DND-41 (cell line): ENCODE measurements at places on chromosomes 7 and 10.
A peak's percentile ranks its signal among the peaks of the same experiment; 100 is the strongest.

GRCh38 chr10:70568781-70569495 is 33.6 kb downstream of the PRF1 start:
- DNase-seq = no peak

DNA sequence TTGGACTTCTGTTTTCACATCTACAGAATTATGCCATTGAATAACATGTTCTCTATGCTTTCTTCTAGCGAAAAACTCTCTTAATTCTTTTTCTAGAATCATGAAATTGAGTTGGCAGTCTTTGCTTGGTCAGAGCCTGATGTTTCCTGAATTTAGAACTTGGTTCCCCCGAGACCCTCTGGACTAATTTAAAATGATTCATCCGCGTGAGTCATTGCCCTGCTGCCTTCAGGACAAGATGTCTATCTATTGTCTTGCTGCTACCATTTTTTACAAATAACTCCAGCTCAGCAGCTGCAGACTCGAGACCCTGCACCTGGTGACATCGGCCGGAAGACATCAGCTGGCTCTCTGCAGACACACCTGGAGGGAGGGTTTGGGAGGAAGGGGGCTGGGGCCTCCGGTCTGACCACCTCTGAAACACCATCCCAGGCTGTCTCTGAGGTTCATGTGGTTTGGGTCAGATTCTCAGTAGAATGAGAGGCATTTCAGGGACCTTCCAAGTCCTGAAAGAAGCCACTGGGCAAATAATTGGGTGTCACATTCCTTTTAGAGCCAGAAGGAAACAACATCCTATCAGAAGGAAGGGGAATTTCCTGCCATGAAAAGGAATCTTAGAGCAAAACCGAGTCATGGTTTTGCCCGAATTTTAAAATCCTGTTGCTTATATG is 20.9 kb upstream of the KLF6 start:
- peak; percentile 91 for DNase-seq

DNA sequence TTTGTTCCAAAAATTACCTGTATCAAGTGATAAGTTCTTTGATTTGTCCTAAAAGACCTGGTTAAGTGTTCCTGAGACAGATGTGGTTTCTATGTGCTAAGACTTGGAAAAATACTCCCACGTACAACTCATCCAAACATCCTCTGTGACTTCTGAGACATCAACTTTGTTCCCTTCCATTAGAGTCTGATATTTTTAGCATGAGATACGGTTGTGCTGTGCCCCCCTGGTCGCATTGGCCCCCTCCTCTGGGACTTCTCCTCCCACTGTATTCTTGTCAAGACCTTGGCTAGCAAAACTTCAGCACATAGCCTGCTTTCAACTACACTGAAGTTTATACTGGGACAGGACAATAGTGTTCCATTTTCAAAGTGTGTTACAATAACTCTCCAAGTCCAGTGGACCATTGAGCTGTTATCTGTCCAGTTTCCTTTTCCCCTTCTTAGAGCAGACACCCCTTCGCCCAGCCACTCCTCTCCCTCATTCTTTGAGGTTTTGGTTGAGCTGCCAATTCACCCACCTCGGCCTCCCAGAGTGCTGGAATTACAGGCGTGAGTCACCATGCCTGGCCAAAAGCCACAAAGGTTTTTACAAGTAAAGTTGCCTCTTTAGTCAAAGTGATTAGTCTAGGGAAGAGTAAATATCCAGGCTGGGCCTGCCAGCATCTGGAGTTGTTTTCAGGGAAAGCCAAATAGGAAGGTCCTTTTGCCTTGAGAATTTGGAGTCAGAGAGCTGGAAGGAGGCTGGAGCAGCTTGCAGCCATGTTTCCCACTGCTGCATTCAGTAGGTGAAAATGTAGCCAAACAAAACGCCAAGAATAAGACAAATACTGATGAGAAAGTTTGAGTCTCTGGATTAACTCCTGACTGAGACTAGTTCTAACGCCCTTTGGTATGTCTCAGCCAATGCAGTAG is 17.8 kb upstream of the PDLIM1 start:
- no peak for DNase-seq

DNA sequence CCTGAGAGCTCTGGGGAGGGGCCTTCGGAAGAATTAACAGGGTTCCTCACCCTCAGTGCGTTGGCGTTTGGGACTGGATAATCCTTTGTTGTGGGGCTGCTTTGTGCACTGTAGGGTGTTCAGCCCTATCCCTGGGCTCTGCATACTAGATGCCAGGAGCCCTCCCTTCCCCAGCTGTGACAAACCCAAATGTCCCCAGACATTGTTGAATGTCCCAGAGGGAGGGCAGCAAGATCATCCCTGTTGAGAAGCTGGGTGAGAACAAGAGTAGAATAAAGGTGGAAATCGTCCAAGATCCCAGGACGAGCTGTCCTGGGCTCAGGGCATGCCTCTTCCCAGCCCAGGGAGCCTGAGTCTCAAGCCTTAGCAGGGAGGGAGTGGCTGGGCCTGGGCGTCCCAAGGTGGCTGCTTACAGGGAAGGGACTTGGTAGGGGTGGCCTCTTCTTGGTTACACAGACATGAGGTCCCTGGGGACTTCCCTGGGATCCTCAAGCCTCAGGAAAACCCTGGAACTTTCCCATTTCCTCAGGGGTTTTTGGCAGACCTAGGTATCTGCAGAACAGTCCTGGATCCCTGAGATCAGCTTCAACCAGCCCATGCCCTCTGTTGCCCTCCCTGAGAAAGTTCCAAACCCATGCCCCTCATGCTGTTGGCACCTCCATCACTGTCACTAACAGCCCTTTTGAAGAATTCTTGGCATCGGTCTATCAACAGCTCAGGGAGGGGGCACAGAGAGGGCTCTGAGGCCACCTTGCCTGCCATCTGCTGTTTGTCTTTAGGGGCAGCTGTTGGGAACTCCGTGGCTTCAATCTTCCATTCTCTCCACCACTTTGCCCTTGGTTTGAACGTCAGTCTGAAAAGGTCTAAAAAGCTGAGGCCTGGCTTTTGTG is 53.7 kb downstream of the GOLGA7B start:
- no peak for DNase-seq

DNA sequence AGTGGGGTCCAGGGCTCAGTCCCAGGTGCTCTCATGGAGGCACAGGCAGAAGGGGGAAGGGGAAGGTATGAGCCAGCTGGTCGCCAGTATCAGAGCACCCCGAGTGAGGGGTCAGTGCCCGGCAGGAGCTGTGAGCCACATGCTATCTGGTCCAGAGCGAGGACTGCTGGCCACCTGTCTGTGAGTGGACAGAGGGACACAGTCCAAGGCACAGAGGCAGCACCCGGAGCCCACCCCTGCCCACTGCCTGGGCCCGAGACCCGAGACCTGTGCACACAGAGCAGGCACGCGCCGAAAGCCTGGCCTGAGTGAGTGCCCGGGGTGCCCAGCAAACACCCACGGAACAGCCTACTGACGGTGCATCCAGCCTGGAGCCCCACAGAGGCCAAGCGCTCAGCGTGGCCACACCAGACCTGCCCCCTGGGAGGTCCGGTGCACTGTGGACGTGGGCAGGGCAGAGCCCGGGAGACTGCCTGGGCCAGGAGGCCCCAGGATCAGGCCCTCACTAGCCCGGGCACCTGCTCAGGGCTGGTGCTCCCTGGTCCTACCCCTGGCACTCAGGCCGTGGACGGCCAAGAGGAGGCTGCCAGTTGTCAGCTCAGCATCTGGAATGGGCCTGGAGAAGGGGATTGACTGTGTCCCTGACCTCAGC is 29.4 kb downstream of the ADGRA1 start:
- no peak for DNase-seq

DNA sequence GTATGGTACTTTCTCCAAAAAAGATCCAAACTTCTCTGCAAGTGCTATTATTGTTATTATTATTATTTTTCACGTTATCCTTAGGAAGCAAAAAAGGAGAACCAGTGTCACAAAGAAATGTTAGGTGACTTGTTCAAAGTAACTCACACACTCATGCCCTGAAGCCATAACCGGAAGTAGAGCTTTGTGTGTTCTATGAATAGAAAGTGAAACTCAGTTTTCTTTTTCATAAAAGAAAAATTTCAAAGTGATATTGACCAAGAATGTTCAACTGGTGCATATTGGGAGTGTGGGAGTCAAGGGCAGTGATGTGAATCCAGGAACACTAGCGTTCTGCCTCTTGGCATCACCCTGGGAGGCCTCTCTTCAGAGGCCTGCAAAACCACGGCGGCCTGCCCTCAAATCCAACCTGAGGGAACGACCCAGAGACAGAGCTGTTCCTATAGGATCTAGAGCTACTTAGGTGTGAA is 106.1 kb downstream of the PRKCQ start:
- peak; percentile 69 for DNase-seq

GRCh38 chr7:45979275-45980180 is 58.5 kb upstream of the IGFBP3 start:
- no peak for DNase-seq

DNA sequence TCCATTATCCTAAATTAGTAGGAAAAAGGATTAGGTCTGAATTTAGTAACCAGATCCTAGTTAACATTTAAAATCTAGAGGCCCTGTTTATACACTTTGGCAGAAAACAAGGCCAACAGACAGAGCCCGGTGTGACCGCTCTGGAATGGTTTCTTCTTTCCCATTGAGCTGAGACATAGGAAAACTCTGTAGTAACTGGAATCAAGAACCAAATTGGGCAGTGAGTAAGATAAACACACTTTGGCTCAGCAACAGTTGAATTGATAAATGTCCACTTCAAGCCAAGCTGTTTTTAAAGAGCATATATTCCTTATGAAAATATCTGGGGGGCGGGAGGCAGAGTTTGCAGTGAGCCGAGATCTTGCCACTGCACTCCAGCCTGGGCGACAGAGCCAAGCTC is 343.7 kb upstream of the SEMA3A start:
- DNase-seq = no peak

DNA sequence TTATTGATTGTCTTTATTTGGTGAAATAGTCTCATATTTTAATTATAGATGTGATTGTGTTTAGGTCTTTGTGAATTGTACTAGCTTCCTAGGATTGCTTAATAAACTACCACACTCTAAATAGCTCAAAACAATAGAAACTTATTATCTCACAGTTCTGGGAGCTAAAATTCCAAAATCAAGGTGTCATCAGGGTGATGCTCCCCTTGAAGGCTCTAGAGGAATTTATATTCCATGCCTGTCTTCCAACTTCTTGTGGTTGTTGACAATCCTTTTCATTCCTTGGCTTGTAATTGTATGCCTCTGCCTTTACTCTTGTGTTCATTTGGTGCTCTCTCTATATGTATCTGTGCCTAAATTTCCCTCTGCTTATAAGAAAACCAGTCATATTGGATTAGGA is 155.3 kb upstream of the AKR1E2 start:
- DNase-seq = no peak

DNA sequence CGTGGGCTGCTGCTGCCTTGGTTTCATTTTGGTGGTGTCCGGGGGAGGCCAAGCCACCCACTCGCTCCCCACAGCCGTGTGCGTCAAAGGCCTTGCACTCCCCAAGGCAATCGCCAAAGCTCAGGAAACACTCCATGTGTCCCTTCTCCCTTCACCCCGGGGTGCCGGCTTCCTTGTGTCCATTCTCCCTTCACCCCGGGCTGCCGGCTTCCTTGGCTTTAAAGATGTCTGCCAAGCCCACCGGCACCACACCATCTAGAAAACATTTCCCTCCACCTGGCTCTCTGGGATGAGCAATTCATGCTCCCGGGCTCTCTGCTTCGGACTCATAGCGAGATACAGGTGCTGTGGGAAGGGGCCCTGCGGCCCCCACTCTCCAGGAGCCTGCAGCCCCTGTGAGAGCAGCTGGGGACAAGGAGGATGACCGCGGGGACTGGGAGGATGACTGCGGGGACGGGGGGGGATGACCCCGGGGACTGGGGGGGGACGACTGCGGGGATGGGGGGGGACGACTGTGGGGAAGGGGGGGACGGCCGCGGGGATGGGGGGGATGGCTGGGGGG is 322.1 kb downstream of the DNAJB6 start:
- no peak for DNase-seq

GRCh38 chr10:78320506-78320905 is 286.8 kb downstream of the RPS24 start:
- DNase-seq = no peak

GRCh38 chr10:34649385-34649784 is 165.7 kb downstream of the PARD3 start:
- no peak for DNase-seq

DNA sequence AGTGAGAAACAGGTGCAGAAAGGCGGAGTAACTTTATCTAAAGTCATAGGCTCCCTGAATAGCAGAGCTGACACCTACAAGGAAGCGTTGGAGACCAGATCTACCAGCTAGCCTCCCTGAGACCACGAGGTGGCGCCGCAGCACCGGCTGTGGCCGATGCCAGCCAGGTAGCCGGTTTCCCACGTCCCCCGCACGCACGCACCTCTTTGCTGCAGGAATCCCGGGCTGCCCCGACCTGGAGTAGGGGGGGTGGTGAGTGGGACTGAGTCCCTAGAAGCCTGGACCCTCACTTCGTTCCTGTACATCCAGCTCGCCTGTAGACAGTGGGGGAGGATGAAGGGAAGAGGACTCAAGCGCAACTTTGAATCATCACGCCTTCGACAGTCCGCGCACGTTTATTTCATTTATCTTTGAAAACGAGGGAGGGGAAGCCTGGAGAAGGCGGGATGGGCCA is 3.7 kb downstream of the ELOVL3 start:
- DNase-seq = peak; percentile 80

DNA sequence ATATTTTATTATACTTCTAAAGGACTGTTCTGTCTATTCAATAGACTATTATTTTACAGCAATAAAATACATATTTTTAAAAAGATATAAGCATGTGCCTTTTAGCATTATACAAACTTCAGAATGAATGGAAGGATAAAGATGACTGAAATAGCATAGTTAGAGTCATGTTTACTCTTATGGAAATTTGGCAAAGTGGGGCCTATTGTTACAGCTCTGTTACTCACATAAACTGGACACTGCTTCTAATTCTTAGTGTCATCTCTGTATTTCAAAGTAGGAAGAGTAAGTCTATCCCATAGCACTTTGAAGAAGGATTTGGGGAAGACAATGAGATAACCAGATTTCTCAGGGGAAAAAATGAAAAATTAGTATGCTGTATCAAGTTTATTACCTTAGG is 168.2 kb downstream of the SKAP2 start:
- no peak for DNase-seq

- no peak for DNase-seq
Measured at GRCh38 chr7:156058248-156058647, 246.0 kb upstream of the SHH start.

- DNase-seq = no peak
Measured at GRCh38 chr10:35794703-35795102, 152.6 kb upstream of the FZD8 start.

- no peak for DNase-seq
Measured at GRCh38 chr7:130084037-130084875, 13.9 kb downstream of the KLHDC10 start.

DNA sequence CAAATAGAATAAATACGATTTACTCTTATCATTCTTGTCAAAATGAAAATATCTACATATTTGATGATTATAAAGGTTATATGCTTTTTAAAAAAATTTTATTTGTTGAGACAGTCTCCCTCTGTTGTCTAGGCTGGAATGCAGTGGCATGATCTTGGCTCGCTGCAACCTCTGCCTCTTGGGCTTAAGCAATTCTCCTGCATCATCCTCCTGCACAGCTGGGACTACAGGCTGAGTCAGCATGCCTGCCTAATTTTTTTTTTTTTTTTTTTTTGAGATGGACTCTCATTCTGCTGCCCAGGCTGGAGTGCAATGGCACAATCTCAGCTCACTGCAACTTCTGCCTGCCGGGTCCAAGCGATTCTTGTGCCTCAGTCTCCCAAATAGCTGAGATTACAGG is 48.9 kb downstream of the PUS7 start:
- no peak for DNase-seq
